ENCODE measurements at places on chromosomes 16 and 17.

GRCh38 chr16:87445486-87445885, 47.3 kb downstream of the ZCCHC14 start:
- no peak for DNase-seq

GRCh38 chr16:30884760-30885159, 9.1 kb downstream of the BCL7C start:
- DNase-seq: no peak

DNA sequence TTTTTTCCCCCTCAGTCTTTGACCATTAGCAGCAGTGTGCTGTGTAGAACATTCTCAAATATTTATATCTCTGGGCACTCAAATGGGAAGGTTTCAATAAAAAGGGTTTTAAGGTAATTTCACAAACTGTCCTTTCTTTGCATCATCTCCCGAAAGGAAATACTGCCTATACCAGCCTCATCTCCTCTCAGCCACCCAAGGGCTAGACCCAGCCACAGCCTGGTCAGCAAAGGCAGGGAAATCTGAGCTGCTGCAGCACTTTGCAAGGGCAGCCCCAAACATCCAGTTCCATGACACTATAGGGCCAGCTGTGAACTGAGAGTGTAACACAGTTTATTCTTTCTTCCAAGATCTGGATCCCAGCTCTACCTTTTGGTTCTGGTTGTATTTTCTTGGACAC, 28.9 kb downstream of the TMEM11 start:
- DNase-seq: no peak

GRCh38 chr17:6546069-6546718, 10.2 kb downstream of the PITPNM3 start:
- DNase-seq: no peak

DNA sequence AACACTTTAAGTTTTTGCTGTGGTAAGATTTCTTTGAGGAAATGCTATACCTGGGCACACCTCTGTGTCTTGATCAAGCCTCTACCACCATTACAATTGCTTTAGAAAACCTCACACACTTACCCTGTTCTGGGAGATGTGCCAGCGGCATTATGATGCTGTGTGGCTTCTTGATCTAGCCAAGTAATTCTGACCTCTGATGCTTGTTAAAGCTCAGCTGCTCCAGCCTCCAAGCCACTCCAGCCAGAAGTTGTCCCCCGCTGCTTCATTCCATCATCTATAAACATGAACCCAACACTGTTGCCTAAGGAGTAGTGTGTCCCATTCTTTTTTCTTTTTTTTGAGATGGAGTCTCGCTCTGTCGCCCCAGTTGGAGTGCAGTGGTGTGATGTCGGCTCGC, 60.1 kb downstream of the CYLD start:
- DNase-seq: no peak

DNA sequence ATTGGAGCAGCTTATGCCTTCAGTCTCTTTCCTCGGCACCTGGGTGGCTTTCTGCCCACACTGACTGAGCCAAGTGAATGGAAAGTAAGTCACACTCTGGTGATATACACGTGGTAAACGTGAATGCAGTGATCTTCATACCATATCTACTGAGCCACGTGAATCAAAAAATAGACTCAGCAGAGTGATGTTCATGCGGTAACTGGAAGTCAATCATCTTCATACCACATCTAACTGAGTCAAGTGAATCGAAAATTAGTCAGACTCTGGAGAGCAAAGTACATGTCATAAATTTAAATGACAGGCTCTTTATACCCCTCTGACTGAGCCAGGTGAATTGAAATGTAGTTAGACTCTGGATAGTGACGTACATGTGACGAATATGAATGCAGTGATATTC, 47.1 kb upstream of the ARL4D start:
- DNase-seq: no peak

GRCh38 chr17:8055851-8056231, 17.0 kb downstream of the ALOX15B start:
- no peak for DNase-seq

- DNase-seq: no peak
Observed at GRCh38 chr17:6460531-6461161, 16.4 kb downstream of the PIMREG start.

GRCh38 chr17:31546650-31547049, 155.2 kb downstream of the RAB11FIP4 start:
- no peak for DNase-seq

GRCh38 chr17:2235792-2236366, 67.7 kb downstream of the SMG6 start:
- no peak for DNase-seq

DNA sequence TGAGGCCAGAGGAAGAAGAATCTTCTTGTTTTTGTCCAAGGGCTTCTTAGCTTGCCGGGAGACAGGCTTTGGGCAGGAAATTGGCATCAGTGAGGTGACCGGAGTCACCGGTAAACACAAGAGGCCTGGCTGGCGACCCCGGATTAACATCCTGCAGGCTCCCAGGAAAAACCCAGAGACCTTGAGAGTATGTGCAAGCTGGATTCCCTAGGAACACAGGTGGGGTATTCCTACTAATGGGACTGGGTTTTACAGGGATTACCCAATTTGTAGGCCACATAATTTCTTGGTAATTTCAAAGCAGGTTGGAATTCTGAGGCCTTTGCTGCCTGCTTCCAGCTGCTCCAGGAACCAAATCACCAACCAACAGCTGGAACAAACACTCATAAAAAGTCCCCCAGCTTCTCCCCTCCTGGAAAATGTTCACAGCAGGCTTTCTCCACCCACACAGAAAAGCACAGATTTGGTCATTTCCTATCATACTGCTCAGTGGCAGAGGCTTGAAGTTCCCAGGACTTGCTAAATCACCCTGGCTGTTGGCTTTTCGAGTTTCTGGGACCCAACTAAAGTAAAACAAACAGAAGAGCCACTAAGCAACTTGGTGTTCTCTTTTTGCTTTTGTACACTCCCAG, 258.8 kb downstream of the IRF8 start:
- DNase-seq: no peak

DNA sequence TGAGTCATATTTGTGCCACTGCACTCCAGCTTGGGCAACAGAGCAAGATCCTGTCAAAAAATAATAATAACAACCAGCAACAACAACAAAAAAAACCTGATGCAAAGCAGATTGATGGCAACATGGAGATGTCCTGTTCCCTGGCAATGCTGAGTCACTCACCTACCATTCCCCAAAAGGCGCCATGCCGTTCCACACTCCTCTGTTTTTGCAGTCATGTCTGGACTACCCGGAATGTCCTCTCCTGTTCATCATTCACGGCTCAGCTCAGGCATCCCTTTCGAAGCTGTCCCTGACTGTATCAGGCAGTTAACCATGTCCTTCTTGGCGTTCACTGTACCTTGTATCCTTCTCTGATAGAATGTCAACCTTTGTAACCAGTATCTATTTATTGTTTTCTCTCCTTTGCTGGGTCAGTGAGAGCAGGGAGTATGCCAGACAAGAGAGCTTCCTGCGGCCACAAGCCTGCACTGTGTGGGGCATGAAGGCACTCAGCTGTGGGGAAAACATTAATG, 147.7 kb downstream of the ABCC12 start:
- DNase-seq: no peak

- DNase-seq: no peak
Observed at GRCh38 chr16:72455743-72456659, 284.0 kb upstream of the PMFBP1 start.

- DNase-seq: no peak
Observed at GRCh38 chr17:69501591-69502468, 87.3 kb downstream of the MAP2K6 start.

DNA sequence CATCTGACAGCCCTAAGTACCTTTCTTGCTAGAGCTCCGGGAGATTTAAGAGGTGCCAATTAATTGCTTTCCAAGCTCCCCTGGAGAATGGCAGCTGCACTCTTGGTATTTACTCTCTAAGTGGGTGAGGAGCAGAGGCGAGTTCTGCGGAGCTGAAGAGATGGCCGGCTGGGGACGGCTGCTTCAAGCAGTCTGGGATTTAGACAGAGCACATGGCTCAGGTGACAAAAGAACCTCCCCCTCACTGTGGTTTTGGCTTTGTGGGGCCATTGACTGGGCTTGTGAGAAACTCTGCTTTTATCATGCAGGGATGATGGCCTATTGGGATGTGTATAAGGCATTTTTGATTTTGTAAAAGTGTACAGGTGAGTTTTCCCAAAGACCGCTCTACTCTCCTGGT, 239.3 kb upstream of the EEF2KMT start:
- no peak for DNase-seq

DNA sequence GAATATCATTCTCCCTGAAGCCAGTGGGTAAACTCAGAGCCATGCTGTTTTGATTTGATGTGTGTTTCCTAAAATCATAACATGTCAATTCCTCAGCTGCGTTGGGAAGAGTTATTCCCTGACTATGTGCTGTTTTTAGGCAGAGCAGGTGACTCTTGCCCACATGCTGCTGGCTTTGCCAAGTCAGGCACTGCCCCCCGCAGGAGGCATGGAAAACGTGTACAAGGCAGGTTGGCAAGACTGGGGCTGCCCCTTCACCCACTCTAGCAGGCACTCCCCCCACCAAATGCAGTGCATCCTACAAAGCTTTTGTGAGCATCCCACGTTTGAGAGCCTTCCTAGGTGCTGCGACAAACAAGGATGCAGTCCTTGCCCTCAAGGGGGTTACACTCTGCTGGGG, 38.3 kb upstream of the NAT9 start:
- DNase-seq: no peak

- DNase-seq: no peak
Observed at GRCh38 chr17:44933824-44934744, 13.5 kb downstream of the KIF18B start.

DNA sequence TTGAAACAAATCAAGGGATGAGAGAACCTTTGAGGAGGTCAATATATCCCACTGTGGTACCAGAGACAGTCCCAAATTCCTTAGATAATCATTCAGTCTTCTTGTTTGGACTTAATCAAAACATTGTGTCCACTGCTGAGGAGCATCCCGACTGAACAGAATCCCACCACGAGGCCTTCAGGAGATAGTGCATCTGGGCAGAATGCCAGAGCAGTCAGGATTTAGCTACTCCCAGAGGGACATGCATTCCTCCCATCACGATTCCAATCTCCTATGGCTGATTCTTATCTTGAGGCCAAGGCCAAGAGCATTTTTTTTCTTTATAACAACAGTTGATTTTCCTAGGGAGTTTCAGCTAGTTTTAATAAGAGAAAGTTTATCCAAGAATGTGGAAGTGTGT, 87.4 kb upstream of the COX10 start:
- no peak for DNase-seq

GRCh38 chr17:47891545-47892088, 4.4 kb upstream of the SP2 start:
- no peak for DNase-seq

GRCh38 chr16:25034911-25035310, 19.7 kb upstream of the ARHGAP17 start:
- DNase-seq: no peak

GRCh38 chr17:28033972-28034714, 8.3 kb upstream of the NLK start:
- DNase-seq: no peak

DNA sequence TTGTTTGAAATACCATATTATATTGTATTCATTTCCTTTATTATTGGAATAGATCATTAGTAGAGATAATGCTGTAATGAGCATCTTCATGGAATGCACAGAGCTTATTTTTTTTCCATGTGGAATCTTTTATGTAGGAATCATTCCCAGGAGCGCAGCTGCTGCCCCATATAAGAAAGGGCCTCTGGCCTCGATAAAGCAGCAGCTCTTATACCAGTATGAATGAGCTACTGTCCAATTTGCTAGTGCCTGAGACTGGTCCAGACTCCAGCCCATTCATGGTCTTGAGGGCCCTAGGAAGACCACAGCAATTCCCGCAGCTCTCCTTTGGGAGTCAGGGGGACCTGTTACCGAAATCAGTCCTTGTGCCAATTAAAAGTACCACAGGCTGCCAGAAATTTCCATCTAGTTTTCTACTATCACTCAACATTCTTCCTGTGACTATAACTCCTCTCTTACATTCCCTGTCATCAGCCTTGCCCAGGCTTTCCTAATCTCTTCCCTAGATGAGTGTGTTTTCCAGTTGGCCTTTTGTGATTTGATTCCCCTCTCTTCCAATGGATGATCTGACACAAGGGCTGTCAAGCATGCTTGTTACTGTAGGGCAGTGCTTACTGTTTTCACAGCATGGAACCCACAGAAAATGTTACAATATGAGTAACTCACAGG, 1.9 kb downstream of the ZNF843 start:
- DNase-seq: no peak

DNA sequence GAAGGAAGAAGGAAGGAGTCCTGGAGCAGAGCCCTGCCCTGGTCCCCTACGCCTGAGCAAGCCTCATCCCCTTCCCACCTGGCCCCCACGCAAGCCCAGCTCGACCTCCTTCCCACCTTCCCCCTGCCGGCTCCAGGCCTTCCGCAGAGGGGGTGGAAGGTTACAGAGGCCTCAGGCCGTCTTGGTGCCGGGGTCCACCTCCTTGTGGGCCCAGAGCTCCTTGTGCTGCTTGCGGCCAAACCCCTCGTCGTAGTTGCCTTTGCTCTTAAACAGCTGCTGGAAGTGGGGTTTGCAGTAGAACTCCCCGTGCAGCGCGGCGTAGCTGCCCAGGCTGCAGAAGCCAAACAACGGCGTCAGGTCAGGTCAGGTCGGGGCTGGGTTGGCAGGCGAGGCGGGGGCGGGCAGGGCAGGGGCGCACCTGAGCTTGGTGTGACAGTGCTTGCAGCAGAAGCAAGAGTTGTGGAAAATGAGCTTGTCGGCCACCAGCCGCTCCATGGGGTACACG, 1.5 kb downstream of the LIMD2 start:
- no peak for DNase-seq

GRCh38 chr17:68777243-68777855, 176.2 kb upstream of the FAM20A start:
- no peak for DNase-seq

DNA sequence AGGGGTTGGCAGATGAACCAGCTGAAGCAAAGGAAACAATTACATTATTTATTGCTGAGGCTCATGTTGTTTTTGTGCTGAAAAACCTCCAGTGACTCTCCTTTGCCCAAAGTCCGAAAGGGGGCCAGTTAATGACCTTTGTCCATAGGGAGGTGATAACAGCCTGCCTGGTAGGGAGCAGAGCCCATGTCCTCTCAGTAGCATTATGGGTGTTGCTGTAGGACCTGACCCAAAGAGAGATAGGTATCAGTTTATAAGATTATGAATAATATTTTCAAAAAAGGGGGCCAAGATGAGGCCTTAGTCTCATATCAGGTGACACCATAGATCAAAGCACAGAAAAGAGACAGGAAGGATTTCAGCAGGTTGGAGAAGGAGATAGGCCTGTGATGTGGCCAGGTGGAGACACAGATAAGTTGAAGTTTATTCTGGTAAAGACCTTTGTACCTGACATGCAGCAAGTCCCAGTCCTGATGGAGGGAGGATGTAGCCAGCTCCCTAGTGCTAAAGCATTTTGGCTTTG, 55.1 kb downstream of the CENPV start:
- DNase-seq: no peak

GRCh38 chr16:48441863-48442279, 56.7 kb upstream of the SIAH1 start:
- no peak for DNase-seq

GRCh38 chr17:12388226-12388625, 277.5 kb upstream of the MYOCD start:
- DNase-seq: no peak

DNA sequence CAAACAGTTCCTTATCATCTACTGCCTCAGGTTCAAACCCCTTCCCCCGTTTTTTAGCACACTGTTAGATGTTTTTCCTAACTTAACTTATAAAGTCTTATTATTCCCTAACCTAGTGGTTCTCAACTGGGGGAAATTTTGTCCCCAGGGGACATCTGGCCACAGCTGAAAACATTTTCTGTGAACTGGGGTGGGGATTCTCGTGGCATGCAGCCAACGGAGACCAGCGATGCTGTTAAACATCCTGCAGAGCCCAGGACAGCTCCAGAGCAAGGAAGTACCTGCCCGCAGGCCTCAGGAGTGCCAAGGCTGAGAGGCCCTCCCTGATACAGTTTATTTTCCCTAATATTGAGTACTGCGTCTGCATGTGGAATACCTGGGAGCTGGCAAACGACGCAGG, 24.3 kb downstream of the ZCCHC14 start:
- DNase-seq: no peak

Measured in stimulated activated CD8-positive, alpha-beta memory T cell treated with anti-CD3 and anti-CD28 coated beads, Interleukin-7, amount 100 ng/mL, for 24 hours (primary cell).